ENCODE measurements at places on chromosomes 6 and 20.
A peak's percentile ranks its signal among the peaks of the same experiment; 100 is the strongest.

DNA sequence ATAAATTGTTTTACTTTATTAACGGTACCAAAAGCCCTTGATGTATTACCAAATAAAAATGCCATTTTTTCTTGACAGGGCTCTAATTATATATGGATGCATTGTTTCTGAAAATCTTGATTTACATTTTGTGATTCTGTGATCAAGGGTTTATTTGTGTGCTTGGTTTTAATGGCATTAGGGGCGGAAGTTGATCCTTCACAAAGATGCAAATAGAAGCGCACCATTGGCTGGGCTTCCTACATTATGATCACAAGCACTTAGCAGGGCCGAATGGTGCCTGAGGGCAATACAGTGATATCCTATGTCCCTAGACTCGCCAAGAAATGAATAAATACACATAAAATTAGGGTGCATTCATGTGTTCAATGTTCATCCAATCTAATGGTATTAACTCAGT lies 172.9 kb upstream of the UST start:
- DNase-seq: no peak

DNA sequence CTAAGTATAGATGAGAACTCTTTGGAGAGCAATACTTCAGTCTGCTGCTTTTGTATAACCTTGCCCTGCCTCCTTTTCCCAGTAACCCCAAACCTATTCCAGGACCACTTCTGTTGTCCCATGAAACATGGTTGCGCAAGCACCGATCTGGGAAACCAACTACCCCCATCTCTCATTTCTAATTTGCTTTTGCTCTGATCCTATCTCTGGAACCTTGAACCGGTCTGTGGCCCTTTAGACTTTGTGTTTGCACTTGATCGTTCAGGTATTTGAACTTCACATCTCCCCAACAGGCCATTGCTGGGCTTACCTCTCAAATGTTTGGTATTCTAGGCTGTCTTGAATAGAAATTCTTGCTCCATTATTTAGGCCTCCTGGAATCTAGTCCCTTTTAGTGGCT lies 25.0 kb downstream of the L3MBTL3 start:
- no peak for DNase-seq

GRCh38 chr20:49969234-49969633 lies 13.5 kb upstream of the SNAI1 start:
- no peak for DNase-seq

DNA sequence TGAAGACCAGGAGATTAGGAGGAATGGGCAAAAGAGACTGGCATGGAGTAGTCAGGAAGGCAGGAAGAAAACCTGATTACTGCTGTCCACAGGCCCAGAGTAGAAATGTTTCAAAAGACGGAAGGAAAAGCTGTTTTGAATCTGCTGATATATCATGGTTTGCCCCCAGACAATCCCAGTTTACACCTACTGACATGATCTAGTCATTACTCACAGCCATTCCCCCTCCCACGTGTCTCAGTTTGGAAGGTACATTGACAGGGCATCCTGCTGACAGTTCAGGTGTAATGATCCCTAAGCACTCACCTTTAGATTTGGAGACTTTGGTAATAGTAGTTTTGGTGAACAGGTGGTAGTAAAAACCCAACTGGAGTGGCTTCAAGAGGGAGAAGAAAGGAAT lies 9.8 kb upstream of the TXNDC5 start:
- no peak for DNase-seq

GRCh38 chr6:6661684-6662083 lies 73.2 kb downstream of the LY86 start:
- peak; percentile 79 for DNase-seq

DNA sequence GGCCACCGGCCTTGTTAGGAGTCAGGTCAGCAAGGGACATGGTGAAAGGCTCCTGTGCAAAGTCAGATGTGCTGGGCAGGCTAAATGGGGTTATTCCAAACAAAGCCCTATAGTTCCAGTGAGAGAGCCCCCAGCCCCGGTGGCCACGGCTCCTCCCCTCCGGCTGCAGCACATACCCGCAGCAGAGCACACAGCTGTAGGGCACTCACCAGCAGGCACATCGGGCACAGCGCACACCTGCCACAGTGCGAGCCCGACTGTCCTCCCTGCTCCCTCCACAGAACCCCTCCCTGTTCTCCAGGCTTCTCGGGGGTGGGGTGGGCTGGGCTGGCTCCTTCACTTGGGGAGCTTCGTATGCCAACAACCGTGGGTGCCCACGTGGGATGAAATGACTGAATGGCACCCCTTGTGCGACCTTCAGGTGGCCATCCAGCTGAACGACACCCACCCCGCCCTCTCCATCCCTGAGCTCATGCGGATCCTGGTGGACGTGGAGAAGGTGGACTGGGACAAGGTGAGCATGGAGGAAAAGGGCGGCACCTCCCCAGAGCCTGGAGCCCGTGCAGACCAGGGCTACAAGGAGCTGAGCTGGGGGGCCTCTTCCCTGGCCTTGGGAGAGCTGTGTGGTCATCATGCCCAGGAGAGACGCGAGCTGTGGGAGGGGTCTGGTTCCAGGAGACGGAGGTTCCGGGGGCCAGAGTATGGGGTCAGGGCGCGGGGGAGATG lies 30.9 kb downstream of the PYGB start:
- DNase-seq: peak; percentile 4

DNA sequence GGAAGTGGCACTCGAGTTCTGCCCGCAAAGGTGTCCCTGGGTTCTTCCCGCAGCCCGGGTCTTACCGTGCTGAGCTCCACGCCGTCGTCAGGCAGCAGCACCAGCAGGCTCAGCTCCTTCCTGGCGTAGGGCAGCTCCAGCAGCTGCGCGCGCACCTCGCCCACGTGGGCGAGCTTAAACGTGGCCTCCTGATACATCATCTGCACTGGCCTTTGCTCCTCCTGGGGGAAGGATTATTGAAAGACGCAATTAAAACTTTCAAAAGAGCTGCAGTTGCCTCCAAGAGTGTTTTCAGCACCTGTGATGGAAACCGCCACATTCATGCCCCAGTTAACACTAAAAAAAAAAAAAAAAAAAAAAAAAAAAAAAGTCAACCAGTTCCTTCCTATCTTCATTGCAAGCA lies 11.3 kb downstream of the SERPINB9 start:
- no peak for DNase-seq

- DNase-seq: no peak
These were observed 246.1 kb downstream of the TMEM242 start for GRCh38 chr6:157077251-157077650.

DNA sequence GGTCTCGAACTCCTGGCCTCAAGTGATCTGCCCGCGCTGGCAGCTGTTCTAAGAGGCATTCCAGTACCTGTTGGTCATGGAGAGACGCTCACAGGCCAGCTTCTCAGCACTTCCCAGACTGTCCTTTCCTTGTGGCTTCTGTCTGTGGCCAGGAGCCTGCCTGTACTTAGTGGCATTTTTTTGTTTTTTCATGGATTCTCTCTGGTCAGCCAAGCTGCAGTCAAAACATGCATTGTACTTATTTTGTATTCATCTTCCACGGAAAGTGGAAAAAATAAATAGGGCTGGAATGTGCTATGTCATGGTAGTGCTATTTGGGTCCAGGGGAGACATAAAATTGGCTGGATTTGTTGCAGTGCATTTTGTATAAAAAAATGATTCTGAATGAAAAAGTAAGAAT lies 29.1 kb downstream of the ZDHHC14 start:
- DNase-seq: no peak

DNA sequence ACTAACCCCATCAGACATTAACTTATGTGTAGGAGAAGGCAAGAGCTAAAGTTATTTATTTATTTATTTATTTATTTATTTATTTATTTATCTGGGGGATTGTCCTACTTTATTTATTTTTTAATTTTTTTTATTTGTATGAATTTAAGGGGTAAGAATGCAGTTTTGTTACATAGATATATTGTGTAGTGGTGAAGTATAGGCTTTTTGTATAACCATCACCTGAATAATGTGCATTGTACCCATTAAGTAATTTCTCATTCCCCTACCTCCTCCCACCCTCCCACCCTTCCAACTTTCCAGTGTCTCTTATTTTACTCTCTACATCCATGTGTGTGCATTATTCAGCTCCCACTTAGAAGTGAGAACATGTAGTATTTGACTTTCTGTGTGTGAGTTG lies 51.6 kb downstream of the SPTLC3 start:
- no peak for DNase-seq

- DNase-seq: no peak
These were observed 43.9 kb upstream of the FAM184A start for GRCh38 chr6:119122336-119122735.

DNA sequence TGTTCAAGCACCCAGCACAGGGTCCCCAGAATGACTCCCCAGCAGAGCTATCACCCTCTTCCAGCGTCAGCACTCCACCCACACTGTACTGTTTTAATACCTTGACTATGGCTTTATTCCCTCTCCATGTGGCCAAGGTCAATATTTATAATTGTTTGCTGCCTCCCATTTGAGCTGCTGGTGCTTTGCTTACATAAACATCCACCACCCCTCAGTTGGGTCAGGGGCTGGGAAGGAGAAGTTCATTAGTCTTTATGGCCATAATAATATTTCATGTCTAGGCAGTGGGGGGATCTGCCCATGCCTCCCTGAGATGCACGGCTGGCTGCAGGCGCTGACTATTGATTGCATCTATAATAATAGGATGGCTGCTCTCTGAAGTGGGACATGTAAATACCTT lies 41.8 kb upstream of the SAYSD1 start:
- DNase-seq: no peak

DNA sequence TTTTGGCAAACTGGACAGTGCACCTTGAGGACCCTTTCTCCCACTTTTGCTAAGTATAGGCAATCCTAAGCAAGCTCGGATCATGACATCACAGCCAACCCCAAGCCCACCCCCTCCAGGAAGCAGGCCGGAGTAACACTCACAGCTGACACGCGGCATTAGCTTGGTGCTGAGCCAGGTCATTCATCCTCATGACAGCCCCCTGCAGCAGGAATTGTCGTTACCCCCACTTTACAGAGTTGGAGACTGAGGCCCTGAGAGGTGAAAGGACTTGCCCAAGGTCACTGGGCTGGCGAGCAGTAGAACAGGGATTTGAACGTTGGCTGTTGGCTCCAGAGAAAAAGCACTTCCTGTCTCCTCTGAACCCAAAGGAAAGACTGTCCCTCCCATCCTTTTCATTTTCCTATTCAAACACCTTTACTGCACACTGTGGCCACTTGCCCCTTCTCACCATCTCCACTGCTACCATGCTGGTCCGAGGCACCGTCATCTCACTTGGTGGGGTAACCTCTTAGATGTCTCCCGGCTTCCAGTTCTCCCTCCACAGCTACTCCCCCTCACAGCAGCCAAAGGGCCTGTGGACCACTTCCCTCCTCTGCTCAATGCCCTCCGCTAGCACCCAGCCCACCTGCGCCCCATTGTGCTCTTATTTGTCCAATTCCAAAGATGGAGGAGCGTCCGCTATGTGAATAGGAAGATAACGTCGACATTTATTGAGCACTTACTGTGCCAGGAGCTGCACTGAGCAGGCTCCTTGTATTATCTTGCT lies 84.7 kb downstream of the PREX1 start:
- no peak for DNase-seq

- DNase-seq: no peak
These were observed 17.2 kb upstream of the DST start for GRCh38 chr6:56659721-56660380.

- DNase-seq: no peak
These were observed 28.3 kb upstream of the CD83 start for GRCh38 chr6:14089224-14089623.

DNA sequence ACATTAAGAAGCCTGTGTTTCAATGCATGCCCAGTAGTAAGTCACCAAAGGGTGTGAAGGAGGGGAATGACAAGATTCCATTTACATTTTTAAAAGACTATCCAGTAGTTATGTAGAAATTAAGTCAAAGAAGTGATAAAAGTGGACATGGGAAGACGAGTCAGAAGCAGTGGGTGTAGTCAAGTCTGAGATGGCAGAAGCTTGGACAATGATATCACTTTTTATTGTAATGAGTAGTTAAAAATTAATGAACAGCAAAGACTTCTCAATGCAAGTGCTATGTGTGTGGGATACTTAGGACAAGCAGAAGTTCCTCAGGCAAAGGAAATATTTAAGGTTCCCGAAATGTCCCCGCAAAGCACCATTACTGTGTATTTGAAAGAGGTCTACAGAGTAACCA lies 156.0 kb downstream of the DST start:
- DNase-seq: no peak

DNA sequence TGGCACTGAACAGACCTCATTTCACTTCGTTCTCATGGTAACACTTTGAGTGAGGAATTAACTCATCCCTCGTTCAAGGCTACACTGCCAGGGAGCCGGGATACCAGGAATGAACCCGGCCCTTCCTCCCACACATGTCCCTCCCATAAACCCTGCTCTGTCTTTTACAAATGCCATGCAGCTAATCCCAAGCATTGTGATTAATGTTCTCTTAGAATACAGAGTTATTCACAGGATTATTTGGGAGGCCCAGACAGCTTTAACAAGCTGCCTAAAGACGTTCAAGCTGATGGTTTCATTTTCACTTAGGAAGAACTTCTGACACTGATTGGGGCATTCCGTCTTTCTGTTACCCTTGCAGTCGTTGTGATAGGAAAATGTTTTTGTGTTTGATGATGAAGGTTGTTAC lies 42.5 kb upstream of the CD83 start:
- DNase-seq: peak; percentile 13

DNA sequence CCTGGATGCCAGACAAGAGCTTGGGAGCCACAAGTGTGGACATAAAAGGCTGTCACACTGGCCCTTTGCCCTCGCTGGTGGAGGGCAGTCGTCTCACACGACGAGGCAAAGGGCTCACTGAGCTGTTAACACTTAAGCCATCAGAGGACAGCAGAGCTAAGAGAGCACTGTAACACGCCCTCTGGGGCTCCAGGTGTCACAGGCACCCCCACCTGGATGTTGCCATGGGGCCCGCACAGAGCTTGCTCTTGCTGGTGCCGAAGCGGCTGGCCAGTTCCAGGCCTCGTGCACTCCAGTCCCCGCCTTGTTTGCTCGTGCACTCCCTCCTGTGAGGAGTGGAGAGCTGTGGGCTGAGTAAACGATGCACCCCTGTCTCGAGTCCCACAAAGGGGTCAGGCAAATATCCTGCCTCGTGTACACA lies 37.4 kb downstream of the SLC35D3 start:
- DNase-seq: peak; percentile 53

GRCh38 chr20:48153523-48153922 lies 368.2 kb upstream of the SULF2 start:
- peak; percentile 39 for DNase-seq

- no peak for DNase-seq
These were observed 1.9 kb downstream of the KCNQ5 start for GRCh38 chr6:72623808-72624207.

- no peak for DNase-seq
These were observed 5.6 kb downstream of the FOXC1 start for GRCh38 chr6:1615151-1615852.
